ENCODE measurements at places on chromosomes 11 and 22. TPM values are rescaled to one million over a fixed set of nuclear protein-coding genes. Genes with fewer than 3 reads are reported as not detected.

DNA sequence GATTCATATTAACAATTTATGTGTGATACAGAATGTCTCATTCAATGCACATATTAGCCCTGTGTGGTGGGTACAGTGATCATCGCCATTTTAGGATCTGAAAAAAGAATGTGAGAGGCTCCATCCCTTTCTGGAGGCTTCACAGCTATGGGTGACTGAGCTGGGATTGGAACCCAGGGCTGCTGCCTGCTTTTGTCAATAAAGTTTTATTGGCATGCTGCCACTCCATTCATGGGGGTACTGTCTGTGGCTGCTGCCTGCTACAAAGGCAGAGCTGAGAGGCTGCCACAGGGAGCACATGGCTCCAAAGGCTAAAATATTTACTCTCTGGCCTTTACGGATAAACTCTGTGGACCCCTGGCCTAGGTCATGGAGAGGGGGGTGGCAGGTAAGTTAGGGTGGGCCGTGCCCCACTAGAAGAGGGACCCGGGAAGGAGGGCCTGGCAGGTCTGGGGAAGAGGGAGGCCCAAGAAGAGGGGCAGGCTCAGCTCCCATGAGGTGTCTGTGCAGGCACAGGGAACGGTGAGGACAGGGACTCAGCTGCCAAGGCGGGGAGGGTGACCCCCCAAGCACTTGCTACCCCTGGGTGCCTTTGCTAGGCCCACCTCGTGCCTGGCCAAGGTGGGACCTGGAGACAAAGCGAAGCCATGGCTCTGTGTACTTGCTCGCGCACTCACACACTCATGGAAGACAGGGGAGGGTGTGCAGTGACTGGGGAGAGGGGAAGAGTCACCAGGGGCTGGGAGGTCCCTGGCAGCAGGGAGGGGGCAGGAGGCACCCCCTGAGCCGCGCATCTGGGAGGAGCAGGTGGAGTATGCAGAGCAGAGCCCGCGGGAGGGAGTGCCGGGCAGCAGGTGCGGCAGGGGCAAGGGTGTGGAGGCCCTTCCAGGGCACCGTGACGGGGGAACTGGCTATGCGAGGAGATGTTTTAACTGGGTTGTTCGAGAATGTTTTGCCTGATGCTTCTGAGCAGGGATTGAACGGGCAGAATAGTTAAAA is 335.3 kb downstream of the CTTN start:
- no peak overlapping the region for H3K27ac ChIP-seq
- H3K27me3 ChIP-seq: no peaks in the 10 kb centered on the region

DNA sequence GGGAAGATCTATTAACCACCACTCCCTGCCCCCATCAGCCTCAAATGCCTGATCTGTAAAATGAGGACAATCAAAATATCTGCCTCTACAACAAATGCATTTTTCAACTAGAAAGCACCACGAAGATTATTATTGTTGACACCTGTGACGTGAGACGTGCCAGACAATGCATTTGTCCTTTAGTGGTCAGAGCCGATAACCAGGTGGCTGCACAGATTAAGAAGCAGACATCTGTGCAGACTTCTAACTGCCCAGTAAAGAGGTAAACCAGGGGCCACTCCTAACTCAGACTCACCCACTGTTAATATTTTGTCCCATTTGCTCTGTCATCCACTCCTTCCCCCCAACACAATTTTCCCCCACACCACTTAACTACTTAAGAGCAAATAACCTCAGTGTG is 11.7 kb downstream of the PLEKHA7 start:
- no peak overlapping the region for H3K4me3 ChIP-seq
- H3K4me1 ChIP-seq: no peaks in the 10 kb centered on the region
- H3K27me3 ChIP-seq: no peaks in the 10 kb centered on the region
- no peak for DNase-seq

- H3K4me3 ChIP-seq: no peak overlapping the region
- H3K36me3 ChIP-seq: no peaks in the 10 kb centered on the region
- H3K27ac ChIP-seq: no peak overlapping the region
- peaks cover 12% of the 10 kb centered on the region for H3K4me1 ChIP-seq
- peak; percentile 40 for DNase-seq
Measured at GRCh38 chr11:120817158-120817557, 206.7 kb upstream of the TBCEL start.

The CD6 gene
- 8.4 TPM for total RNA-seq
